ENCODE measurements at places on chromosomes 3 and 15. TPM values are rescaled to one million over a fixed set of nuclear protein-coding genes. Genes with fewer than 3 reads are reported as not detected.
A peak's percentile ranks its signal among the peaks of the same experiment; 100 is the strongest.

Gene TGM4
- total RNA-seq, result not detected

GRCh38 chr3:34920806-34921205 lies 718.5 kb upstream of the ARPP21 start:
- no peaks in the 10 kb centered on the region for H3K4me1 ChIP-seq
- no peaks in the 10 kb centered on the region for H3K36me3 ChIP-seq
- DNase-seq, result no peak
- no peak overlapping the region for H3K27ac ChIP-seq
- no peak overlapping the region for H3K4me3 ChIP-seq

- no peak overlapping the region for H3K4me3 ChIP-seq
- H3K36me3 ChIP-seq, result no peaks in the 10 kb centered on the region
- H3K4me1 ChIP-seq, result no peaks in the 10 kb centered on the region
- H3K27ac ChIP-seq, result no peak overlapping the region
- no peak for DNase-seq
Measured at GRCh38 chr3:19392150-19392549, 243.8 kb downstream of the KCNH8 start.

Gene NAALADL2
- not detected for total RNA-seq

Gene ZPLD1
- not detected for total RNA-seq

Gene SEMA3G
- not detected for total RNA-seq

- H3K27me3 ChIP-seq, result no peaks in the 10 kb centered on the region
- peaks cover 5% of the 10 kb centered on the region for H3K4me1 ChIP-seq
- H3K27ac ChIP-seq, result no peak overlapping the region
- no peak overlapping the region for H3K4me3 ChIP-seq
Measured at GRCh38 chr3:171336406-171336805, 123.8 kb downstream of the TNIK start.

DNA sequence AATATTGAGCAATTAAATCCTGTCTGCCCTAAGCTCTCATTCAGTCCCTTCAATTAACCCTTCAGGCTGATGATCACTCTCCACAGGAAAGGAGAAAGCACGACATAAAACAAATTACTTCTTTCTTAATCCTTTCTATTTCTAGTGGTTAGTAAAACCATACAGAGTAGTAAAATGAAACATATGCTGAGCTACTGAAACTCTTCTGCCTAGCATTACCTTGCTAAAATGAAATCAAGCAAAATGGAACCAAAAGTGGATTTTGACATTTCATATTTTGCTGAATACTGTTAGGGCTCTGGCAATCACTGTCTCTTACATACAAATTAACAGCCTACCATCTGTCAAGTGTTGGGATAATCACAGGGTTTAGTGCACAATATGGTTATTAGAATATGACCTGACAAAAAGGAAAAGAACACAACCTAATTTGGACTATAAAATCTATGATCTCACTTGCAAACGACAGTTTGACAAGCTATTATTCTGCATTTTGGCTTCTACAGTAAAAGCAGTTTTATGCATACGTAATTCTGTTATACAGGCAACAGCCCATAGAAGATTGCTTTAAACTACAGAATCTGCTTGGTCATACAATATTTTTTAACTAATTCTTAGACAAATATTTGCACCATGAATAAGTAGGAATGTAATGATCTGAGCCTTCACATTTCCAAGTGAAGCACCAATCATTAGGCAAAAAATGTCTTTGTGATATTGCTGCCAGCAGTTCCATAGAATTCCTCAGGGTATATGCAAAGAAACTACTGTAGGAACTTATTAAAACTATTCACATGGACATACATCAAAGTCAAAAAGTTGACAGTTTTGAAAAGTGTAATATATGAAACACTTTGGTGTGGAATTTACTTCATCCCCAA lies 105.0 kb downstream of the FHIT start:
- no peak overlapping the region for H3K4me3 ChIP-seq
- H3K36me3 ChIP-seq, result no peaks in the 10 kb centered on the region
- no peaks in the 10 kb centered on the region for H3K27me3 ChIP-seq
- no peak for DNase-seq

Gene CPLX3
- 0.12 TPM for total RNA-seq

DNA sequence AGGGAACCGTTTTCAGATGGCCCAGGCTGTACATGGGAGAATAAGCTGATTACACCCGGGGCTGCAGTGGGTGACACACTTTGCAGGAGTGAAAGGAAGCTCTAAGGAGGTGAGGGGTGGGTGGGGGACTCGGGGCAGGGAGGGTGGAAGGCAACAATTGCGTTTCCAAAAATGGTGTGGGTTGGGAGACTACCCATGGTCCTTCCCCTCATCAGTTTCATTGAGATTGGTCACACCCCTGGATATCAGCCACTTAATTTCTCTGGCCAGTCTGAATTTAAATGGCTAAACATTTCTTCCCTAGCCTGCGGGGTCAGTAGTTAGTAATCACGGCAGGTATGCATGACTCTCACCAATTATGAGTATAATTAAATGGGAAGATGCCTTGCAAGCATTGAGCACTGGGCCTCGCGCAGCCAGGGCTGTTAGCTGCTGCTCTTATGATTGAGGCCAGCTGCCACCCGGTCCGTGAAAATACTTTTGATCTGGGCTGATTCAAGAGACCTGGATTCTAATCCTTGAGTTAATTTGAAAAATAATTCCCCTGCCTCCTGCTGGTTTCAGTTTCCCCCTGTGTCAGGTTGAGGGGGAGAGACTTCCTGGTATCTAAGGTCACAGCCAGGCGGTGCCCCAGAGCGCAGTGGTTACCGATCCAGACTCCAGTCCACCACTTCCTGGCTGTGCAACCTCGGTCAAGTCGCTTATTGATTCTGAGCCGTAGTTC lies 23.3 kb downstream of the SLC6A6 start:
- H3K27me3 ChIP-seq, result no peaks in the 10 kb centered on the region
- H3K4me1 ChIP-seq, result peaks cover 86% of the 10 kb centered on the region
- peak overlapping the region; percentile 49 for H3K4me3 ChIP-seq
- peak overlapping the region; percentile 87 for H3K27ac ChIP-seq
- DNase-seq, result peak; percentile 68
- peaks cover 8% of the 10 kb centered on the region for H3K36me3 ChIP-seq

DNA sequence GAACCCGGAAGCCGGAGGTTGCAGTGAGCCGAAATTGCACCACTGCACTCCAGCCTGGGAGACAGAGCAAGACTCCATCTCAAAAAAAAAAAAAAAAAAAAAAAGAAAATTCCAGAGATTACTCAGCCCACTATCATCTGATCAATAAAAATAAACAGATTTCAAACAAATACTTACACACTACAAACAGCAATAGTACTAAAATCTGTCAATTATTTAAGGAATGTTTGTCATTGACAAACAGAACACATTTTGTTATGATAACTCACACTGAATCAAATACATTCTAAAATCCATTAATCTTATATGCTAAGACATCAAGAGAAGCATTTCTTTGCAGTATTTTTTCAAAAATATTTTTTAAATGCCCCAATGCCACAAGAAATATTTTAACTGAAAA lies 7.6 kb downstream of the MYO9A start:
- H3K4me1 ChIP-seq, result peaks cover 8% of the 10 kb centered on the region
- no peak for DNase-seq
- H3K27me3 ChIP-seq, result peaks cover 4% of the 10 kb centered on the region
- H3K27ac ChIP-seq, result no peak overlapping the region

GRCh38 chr15:59997070-59997701 lies 6.9 kb upstream of the FOXB1 start:
- H3K27me3 ChIP-seq, result peaks cover 100% of the 10 kb centered on the region
- H3K4me3 ChIP-seq, result peak overlapping the region; percentile 58
- H3K27ac ChIP-seq, result peak overlapping the region; percentile 13

- H3K4me3 ChIP-seq, result no peak overlapping the region
- no peaks in the 10 kb centered on the region for H3K27me3 ChIP-seq
- DNase-seq, result no peak
- H3K4me1 ChIP-seq, result peaks cover 56% of the 10 kb centered on the region
- H3K27ac ChIP-seq, result peak overlapping the region; percentile 96
Measured at GRCh38 chr15:65827065-65827464, 35.0 kb upstream of the DENND4A start.

GRCh38 chr3:113117511-113118234 lies 93.7 kb upstream of the BOC start:
- no peak for DNase-seq
- H3K27ac ChIP-seq, result no peak overlapping the region
- no peaks in the 10 kb centered on the region for H3K4me1 ChIP-seq
- H3K27me3 ChIP-seq, result no peaks in the 10 kb centered on the region

DNA sequence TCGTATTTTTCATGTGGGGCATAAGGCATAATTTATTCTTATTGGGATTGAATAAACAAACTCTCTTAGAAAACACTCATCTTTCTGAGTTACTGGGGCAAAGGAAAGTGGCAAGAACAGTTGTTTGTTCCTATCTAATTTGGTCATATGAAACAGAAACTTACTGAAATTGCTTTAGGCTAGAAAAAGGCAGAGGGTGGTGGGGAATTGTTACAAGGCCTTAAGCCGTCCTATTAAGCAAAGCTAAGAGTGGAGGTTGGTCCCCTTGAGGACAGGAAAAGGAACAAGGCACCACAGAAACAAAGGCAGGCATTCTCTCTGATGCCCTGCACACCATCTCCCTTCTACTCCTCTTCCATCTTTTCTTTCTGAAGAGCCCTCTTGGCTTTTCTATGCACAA lies 830.9 kb downstream of the EDEM1 start:
- H3K4me3 ChIP-seq, result no peak overlapping the region
- no peaks in the 10 kb centered on the region for H3K4me1 ChIP-seq
- no peak for DNase-seq
- no peaks in the 10 kb centered on the region for H3K27me3 ChIP-seq
- H3K27ac ChIP-seq, result no peak overlapping the region

GRCh38 chr3:120559242-120560061 lies 36.7 kb upstream of the NDUFB4 start:
- H3K27me3 ChIP-seq, result peaks cover 6% of the 10 kb centered on the region
- no peak overlapping the region for H3K27ac ChIP-seq
- H3K36me3 ChIP-seq, result no peaks in the 10 kb centered on the region
- no peak for DNase-seq
- peaks cover 14% of the 10 kb centered on the region for H3K4me1 ChIP-seq

Gene PPARG
- total RNA-seq, result 0.55 TPM

- peak overlapping the region; percentile 98 for H3K27ac ChIP-seq
- peak; percentile 32 for DNase-seq
Measured at GRCh38 chr15:43792761-43793476, 799 bp downstream of the SERF2 start.

Gene ATP13A4
- total RNA-seq, result 1.1 TPM

DNA sequence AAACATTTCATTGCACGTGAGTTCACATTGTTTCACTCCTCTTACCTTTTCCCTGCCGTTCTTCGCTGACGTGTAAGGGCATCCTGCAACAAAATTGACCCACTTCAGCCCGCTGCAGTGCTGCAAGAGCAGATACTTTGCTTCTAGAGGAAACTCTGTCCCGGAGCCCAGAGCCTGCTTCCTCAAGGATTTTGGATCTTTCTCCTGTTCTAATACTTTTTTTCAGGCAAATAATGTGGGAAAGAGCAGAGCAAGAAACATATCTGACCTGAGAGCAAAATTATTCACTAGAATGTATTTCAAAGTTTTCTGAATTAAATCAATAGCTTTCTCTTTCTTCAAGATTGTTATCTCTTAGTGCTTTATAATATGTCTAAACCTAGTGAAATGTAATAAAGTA lies 303.9 kb downstream of the AGBL1 start:
- no peak overlapping the region for H3K4me3 ChIP-seq
- H3K27ac ChIP-seq, result no peak overlapping the region
- no peaks in the 10 kb centered on the region for H3K4me1 ChIP-seq

GRCh38 chr15:89138999-89139612 lies 50.9 kb downstream of the ABHD2 start:
- H3K4me3 ChIP-seq, result no peak overlapping the region
- peaks cover 45% of the 10 kb centered on the region for H3K4me1 ChIP-seq
- H3K27me3 ChIP-seq, result no peaks in the 10 kb centered on the region
- peaks cover 28% of the 10 kb centered on the region for H3K36me3 ChIP-seq
- no peak for DNase-seq
- no peak overlapping the region for H3K27ac ChIP-seq

Measured in activated CD4-positive, alpha-beta T cell treated with anti-CD3 and anti-CD28 coated beads, Interleukin-2, amount 10 ng/mL, durations not matched to agents 7 days and 5 days (primary cell).